Activated CD4-positive, alpha-beta T cell treated with anti-CD3 and anti-CD28 coated beads for 4 hours (primary cell): ENCODE measurements at places on chromosomes 1 and 21.

DNA sequence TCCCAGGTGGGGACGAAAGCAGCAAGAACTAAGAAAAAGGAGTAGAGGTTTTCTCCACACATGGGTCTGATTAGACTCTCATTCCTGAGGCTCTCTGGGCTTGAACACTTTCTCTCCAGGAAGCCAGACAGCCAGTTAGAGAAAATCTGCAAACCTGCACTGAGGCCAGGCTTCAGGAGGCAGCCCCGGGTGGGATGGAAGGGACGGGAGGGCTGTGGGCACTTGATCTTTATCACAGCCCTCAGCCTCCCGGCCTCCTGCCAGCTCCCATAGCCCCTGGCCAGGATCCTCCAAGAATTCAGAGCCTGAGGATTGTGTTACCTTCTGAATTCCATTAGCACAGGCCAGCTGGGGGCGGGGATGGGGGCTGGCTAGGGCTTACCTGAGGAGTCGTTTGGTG is 40.1 kb downstream of the SERTAD4 start:
- no peak for DNase-seq

GRCh38 chr1:175871647-175872046 is 128.3 kb upstream of the TNR start:
- DNase-seq: no peak

- no peak for DNase-seq
Measured at GRCh38 chr1:13675151-13675651, 24.8 kb upstream of the PRDM2 start.

GRCh38 chr21:22597660-22598255 is 1599.5 kb downstream of the NCAM2 start:
- DNase-seq: no peak

DNA sequence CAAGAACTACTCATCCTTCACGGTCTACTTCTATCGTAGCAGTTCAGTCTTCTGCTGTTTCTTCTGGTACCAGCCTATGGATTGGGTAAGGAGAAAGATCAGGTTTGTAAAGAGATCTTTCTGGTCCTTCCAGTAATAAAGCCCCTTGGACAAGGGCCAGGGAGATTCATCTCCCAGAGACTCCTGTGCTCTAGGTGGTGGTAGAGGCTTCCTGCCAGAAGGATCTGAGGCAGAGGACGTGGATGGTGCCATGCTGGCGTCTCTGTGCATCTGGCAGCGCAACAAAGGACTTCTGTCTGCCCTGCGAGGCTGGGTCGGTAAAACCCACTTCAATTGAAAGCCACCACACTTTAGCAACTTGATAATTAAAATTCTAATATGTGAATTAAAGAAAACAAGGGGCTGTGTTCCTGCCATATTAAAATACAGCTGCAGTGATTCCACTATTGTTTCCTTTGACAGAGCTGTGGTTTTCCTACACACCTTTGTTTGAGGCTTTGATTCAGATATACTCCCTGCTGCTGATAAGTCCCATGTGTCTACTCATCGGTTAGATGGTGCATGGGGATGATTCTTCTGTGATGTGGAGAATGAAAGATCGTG is 73.6 kb downstream of the ROR1 start:
- no peak for DNase-seq

DNA sequence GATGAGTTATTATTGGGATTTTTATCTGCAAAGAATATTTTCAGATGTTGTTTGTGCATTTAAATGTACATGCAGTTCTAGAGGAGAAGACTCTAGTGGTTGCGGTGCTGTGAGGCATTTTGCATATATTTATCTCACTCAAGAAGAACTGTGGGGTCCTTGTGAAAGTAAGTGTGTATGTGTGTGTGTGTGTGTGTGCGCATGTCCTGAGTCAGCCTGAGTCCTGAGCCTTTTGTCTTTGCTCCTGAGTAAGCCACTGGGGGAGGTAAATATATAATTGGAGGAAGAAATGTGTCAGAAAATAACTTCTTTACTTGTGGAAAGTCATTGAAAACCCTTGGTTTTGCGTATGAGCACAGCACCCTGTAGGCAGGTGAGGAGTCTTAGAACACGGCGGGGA is 55.6 kb upstream of the CD34 start:
- no peak for DNase-seq

- no peak for DNase-seq
Measured at GRCh38 chr1:72649991-72650390, 367.7 kb upstream of the NEGR1 start.

- no peak for DNase-seq
Measured at GRCh38 chr1:32874860-32875752, 4.4 kb upstream of the FNDC5 start.

DNA sequence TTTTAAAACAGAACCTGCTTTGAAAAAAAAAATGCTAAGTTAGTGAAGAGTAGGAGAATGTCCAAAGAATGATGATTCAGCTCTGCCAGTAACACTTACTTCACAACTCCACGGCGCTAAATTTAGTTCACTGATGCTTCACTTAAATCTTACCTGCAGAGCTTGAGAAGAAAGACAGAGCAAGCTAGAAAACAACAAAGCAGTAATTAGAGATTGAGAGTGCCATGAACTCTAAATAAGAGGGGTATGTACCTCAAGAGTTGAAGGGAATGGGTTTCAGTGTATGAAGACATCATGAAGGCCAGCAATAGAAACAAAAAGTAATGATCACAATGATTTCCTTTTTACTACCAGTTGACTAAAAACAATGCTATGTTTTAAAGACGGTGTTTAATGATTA is 32.8 kb downstream of the EPRS1 start:
- DNase-seq: no peak

DNA sequence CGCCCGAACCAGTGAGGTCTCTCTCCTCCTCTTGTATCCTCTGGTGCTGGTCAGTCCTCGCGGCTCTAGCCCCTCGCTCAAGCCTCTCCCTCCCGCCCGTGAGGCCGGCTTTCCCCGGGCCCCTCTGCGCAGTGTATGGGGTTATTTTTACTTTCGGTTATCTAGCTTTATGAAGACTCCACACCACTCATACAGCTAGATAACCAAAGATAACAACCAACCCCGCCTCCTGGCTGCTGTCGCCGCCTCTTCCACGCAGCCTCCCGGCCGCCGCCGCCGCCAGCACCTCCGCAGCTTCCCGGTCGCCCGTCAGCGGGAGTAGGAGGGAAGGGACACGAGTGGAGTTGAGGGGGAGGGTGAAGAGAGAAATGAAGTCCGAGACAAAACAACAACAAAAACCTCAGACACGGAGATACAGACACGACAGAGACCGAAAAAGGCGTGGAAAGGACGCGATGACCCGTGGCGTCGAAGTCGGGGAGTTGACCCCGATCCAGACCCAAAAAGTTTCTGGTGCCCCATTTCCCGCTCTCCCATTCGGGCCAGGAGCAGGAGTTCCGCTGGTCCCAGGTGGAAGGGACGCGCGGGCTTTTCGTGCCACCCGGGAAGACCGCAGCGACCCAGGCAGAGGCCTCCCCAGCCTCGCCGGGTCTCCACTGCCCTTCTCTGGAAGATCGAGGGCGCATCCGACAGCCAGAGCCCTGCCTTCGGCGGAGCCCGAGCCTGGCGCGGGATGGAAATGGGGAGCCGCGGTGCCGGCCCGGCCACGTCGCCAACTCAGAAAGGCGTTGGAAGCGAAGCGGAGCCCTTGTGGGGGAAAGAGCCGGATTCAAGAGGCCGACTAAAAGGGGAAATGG is 51.4 kb downstream of the RHBG start:
- DNase-seq: peak; percentile 40

DNA sequence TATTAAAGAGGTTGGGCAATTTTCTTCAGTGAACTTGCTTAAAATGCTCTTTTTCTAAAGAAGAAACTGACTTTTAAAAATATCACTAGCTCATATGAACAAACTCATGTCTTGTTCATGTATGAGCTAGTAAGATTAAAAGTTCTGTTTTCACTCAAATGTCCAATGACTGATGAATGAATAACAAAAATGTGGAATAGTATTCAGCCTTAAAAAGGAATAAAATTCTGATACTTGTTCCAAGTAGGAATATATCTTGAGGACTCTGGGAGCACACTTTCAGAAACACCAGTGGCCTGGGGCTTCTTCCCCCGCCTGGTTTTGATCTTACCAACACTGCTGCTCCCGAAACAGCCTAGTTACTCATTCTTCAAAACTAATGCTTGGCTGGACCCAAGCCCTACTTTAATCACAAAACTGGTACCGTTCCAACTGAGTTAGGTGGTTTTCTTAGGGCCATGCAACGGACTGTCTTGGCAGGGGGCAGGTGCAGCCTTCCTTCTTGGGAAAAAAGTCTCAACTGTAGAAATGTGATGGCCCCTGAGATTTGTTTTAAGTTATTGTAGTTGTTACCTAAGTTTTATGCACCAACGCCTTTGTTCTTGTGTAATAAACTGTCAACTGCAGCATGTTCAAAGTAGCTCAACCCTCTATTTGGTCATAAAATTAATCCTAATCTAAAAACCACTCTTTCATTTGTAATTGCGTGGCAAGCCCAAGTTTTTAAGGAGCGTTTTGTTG is 116.0 kb downstream of the ETS2 start:
- no peak for DNase-seq

GRCh38 chr1:43052322-43052721 is 93.7 kb upstream of the SLC2A1 start:
- DNase-seq: no peak

- DNase-seq: peak; percentile 21
Measured at GRCh38 chr1:228416217-228416933, at the start of gene TRIM17. Gene TRIM17, minus strand, starts transcription at chr1:228416861. Its CDS starts 1,789 bp downstream, at chr1:228415072.

DNA sequence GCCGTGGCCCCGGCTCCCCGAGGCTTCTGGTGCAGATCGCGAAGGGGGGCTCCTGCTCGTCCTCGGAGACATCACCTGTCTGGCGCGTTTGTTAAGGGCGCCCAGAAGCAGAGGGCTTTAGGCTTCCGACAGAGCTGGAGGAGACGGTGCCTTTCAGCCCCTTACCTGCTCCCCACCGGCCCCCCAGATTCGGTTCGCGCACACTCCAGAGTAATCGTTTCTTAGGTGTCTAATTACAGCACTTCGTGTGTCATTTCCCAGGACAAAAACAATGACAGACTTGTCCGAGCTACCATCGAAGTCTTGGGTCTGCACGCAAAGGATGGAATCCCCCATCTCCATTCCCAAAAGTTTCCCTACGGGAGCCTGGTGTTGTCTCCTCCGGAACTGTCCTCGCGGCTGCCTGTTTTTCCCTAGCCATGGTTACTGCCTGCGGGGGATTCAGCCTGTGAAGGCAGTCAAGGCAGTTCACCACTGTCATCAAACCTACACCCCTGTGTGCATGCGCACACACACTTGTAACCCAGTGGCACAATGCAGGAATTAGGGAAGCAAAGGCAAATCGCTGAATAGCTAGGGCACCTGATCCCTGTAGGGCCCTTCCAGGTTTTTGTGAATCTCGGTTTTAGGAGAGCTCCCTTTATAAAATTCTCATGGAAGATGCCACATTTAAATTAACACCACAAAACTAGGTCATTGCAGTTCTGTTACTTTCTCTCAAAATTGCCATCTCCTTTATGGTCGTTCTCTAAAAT is 738 bp upstream of the CDC42BPA start:
- DNase-seq: no peak

DNA sequence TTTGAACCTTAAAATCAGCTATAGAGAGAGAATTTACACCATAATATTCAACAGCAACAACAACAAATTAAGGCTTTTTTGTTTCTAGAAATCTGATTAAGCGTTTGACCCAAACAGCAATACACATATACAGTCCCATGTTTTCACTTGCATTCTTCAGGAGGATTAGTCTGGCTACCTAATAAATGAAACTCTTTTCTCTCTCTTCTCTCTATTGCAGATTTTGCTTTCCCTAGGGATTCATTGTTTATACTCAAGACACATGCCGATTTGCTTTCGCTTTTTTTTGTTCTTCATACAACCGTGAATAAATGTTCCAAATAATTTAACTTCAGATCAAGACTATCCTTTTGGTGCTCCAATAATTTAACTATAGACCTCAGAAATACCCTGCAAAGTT is 162.4 kb upstream of the PTBP2 start:
- DNase-seq: no peak

GRCh38 chr1:6500544-6501278 is 9.2 kb upstream of the PLEKHG5 start:
- DNase-seq: no peak

- no peak for DNase-seq
Measured at GRCh38 chr1:107434361-107434693, 293.5 kb downstream of the NTNG1 start.

DNA sequence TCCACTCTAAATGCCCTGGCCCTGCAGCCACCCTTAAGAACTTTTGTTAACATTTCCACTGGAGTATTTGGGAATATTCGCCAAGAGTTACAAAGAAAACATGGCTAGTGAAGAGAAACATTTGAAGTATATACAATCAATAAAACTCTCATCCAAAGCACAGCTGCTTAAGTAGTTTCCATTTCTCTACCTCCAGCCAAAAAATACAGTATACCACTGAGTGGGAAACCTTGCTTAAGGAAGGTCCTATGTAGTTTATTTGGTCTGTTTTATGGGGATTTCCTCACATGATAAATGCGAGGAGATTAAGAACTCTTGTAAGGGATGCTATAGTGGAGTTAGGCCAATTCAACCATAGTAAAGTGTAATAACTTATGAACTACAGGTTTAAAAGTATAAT is 382.5 kb downstream of the NEGR1 start:
- no peak for DNase-seq

GRCh38 chr1:78690516-78690915 is 40.9 kb downstream of the IFI44 start:
- no peak for DNase-seq

- peak; percentile 98 for DNase-seq
Measured at GRCh38 chr1:112715264-112716053, at the start of gene PPM1J. Gene PPM1J, minus strand, starts transcription at chr1:112715332. Its CDS starts 31 bp downstream, at chr1:112715301.

DNA sequence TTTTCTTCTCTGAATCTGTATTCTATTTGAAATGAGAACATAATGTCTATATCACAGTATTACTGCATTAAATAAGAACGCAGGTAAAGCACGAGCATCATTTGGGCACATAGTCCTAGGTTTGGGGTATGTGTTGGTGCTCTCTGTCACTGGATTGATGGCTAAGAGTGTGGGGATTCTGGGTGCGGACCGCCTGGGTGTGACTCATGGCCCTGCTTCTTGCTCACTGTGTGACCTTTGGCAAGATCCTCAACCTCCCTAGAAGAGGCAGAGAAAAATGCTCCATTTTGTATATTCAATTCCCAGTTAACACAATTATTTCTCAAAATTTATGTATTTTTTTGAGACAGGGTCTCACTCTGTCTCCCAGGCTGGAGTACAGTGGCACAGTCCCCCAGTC is 99.7 kb downstream of the LAMC2 start:
- no peak for DNase-seq

DNA sequence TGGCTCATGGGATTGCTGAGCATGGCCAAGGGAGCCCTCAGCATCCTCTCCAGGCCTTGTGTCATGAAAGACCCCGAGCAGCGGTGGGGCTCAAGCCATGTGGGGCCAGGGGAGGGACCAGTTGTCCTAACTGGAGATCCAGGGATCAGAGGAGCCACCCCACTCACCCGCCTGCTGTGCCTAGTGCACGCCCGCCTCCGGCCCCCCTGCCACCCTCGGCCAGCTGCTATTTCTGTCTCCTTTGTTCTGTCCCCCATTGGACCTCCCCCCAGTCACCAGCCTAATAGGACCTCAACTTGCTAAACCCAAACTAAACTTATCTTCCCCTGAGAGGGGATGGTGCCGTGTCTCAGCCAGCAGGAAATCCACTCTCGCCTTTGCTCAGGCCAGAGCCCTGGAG is 44.4 kb downstream of the TP73 start:
- no peak for DNase-seq
